Activated naive CD8-positive, alpha-beta T cell treated with anti-CD3 and anti-CD28 coated beads, Interleukin-2, amount 10 ng/mL, durations not matched to agents 7 days and 5 days (primary cell): ENCODE measurements at places on chromosomes 5 and 9. TPM values are rescaled to one million over a fixed set of nuclear protein-coding genes. Genes with fewer than 3 reads are reported as not detected.
A peak's percentile ranks its signal among the peaks of the same experiment; 100 is the strongest.

GRCh38 chr5:334903-335739 lies 13.6 kb downstream of the AHRR start:
- H3K27me3 ChIP-seq: peaks cover 2% of the 10 kb centered on the region
- peaks cover 36% of the 10 kb centered on the region for H3K36me3 ChIP-seq
- H3K27ac ChIP-seq: peak overlapping the region; percentile 68

DNA sequence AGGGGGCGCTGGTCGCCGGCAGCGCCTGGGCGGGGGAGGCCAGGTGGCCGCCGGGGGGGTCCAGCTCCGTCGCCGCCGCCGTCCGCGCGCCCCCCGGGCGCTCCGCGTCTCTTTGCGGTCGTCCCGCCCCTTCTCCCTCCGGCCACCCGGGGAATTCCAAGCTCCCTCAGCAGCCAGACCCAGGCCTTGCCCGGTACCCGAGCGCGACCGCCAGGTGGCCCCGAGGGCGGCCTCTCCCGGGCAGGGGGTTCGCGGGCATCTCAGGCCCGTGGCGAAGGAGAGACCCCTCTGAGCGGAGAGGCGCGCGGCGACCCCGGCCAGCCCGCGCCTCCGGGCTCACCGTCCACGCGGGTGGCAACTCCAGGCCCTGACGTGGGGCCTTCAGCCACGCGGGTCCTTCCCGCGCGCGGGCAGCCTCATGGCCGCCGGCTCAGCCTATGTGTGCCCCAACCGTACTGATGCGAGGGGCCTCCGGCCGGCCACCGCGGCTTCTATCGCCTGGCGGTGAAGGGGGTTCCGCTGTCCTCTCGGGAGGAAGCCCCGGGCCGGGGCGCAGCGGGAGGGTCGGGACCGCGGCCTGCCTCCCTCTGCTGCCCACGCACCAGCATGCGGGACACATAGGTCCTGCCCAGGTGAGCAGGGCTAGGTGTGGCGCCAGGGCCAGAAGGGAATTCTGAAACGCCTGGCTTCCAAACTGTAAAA lies 529 bp upstream of the NRARP start:
- H3K27ac ChIP-seq: no peak overlapping the region
- H3K36me3 ChIP-seq: no peaks in the 10 kb centered on the region
- peaks cover 8% of the 10 kb centered on the region for H3K4me1 ChIP-seq
- H3K4me3 ChIP-seq: no peak overlapping the region
- no peak for DNase-seq

- DNase-seq: no peak
- H3K4me3 ChIP-seq: peak overlapping the region; percentile 90
- H3K27ac ChIP-seq: peak overlapping the region; percentile 98
- H3K4me1 ChIP-seq: peaks cover 39% of the 10 kb centered on the region
- H3K27me3 ChIP-seq: no peaks in the 10 kb centered on the region
Observed at GRCh38 chr5:59034498-59035186, 451.8 kb downstream of the RAB3C start.

DNA sequence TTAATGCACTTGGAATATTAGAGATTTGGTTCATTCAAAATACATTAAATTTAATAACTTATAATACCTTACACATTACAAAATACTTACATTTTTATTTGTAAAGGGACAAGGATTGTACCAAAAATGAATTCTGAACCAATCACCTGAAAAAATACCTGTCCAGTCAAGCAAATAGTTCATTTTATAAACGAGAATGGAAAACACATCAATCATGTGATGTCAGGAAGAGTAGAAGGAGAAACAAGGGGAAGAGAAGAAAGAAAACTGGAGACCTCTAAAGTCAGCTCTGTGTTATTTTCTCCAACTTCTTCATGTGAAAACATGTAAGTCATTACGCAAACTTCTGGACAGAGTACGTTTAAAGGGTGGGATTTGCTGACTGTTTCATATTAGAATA lies 989.0 kb upstream of the NUDT12 start:
- H3K27me3 ChIP-seq: no peaks in the 10 kb centered on the region
- DNase-seq: no peak
- H3K36me3 ChIP-seq: no peaks in the 10 kb centered on the region

- DNase-seq: no peak
- H3K4me1 ChIP-seq: no peaks in the 10 kb centered on the region
- peaks cover 6% of the 10 kb centered on the region for H3K27me3 ChIP-seq
- no peak overlapping the region for H3K4me3 ChIP-seq
Observed at GRCh38 chr9:72383978-72384709, 19.1 kb upstream of the ZFAND5 start.

ANKRD20A1 gene
- not detected for total RNA-seq

ANKDD1B gene
- 0.26 TPM for total RNA-seq

- no peak for DNase-seq
- no peaks in the 10 kb centered on the region for H3K4me1 ChIP-seq
- no peak overlapping the region for H3K27ac ChIP-seq
- H3K36me3 ChIP-seq: no peaks in the 10 kb centered on the region
- H3K4me3 ChIP-seq: no peak overlapping the region
Observed at GRCh38 chr9:126532489-126532888, 81.2 kb upstream of the LMX1B start.

DNA sequence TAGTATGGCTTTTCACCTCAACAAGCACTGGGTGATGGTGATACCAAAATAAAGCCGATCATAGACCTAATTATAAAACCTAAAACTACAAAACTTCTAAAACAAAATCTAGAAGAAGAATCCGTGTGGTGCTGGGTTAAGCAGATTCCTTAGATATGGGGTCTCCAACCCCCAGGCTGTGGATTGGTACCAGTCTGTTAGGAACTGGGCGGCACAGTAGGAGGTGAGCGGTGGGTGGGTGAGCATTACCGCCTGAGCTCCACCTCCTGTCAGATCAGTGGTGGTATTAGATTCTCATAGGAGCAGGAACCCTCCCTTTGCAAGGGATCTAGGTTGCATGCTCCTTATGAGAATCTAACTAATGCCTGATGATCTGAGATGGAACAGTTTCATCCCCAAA lies 33.2 kb downstream of the MRPS27 start:
- peaks cover 3% of the 10 kb centered on the region for H3K4me1 ChIP-seq
- H3K4me3 ChIP-seq: no peak overlapping the region
- H3K36me3 ChIP-seq: peaks cover 6% of the 10 kb centered on the region
- H3K27ac ChIP-seq: no peak overlapping the region

GRCh38 chr9:101536938-101537337 lies 3.3 kb downstream of the RNF20 start:
- no peak overlapping the region for H3K4me3 ChIP-seq
- no peak overlapping the region for H3K27ac ChIP-seq
- H3K27me3 ChIP-seq: no peaks in the 10 kb centered on the region
- H3K36me3 ChIP-seq: peaks cover 11% of the 10 kb centered on the region

RASGRF2 gene
- total RNA-seq: 18.8 TPM

BRINP1 gene
- total RNA-seq: not detected

- no peaks in the 10 kb centered on the region for H3K36me3 ChIP-seq
- H3K4me1 ChIP-seq: peaks cover 25% of the 10 kb centered on the region
- DNase-seq: peak; percentile 56
Observed at GRCh38 chr9:129436751-129437625, 183.9 kb downstream of the C9orf50 start.
